ENCODE measurements at places on chromosomes 5 and 9.
A peak's percentile ranks its signal among the peaks of the same experiment; 100 is the strongest.

DNA sequence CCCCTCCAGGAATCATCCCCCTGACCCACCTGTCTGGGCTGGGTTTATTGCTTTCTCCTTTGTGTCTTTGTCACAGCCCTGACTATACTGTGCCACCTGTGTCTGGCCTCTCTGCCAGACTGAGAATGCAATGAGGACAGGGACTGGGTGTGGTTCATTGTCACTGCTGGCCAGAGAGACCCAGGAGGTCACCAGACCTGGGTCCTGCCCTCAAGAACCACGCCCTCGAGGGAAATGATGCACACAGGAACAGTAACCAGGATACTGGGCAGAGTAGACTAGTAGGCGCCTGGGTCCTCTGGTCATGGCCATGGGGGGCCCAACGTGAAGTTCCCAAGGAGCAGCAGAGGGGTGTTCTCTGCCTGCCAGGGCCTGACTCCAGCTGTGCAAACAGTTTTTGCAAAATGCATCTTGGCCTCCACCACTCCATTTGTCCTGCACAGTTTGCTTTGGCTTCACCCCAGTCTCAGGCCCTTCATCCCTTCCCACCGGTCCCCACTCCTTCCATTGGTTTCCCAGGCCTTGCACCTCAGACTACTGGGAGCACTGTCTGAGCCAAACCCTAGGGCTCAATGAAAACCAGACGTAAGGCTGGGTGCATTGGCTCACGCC, 17.8 kb downstream of the RGS3 start:
- no peak for DNase-seq

DNA sequence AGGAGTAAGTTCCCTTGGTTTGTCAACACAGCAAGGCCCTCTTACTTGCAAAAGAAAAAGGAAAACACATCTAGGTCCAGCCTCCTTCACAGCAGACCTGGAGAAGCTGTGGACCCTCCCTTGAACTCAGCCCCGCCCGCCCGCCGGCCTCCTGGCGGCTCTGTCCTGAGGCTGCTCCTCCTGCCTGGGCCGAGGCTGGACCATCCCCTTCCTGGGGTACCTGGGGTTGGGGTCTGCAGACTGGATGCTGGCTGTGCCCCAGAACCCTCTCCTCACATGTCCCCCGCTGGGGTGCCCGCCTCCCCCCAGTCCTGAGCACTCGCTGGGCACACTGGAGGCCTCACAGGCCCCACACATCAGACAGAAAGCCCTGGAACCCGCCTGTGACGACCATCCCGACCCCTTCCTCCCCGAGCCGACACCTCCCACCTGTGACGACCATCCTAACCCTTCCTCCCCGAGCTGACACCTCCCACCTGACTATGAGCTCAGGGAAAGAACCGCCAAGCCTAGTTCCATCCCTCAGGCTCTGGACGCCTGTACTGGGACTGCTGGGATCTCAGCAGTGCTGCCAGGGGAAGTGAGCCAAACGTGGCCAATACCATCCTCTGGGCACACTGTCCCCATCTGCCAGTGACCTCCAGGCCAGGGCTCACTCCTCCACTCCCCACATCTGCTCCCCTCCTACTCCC, 7.2 kb upstream of the TMEM210 start:
- no peak for DNase-seq

- no peak for DNase-seq
These were observed 26.0 kb downstream of the GAPT start for GRCh38 chr5:58517198-58517597.

DNA sequence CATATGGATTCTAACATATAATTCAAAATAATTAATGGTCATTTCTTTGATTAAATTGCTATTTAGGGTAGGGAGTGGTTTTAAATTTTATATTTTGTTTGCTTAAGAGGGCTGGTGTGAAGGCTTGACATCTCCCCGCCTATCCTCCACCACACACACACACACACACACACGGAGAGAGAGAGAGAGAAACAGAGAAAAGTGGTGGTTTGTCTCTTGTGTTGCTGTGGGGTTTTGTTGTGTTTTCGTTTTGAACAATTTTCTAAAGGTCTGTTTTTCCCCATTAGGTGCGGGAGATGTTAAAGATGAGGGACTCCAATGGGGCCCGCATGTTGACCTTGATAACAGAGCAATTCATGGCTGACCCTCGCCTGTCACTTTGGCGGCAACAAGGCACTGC, 161.9 kb downstream of the ZSWIM6 start:
- DNase-seq = no peak

- DNase-seq = no peak
These were observed 131.3 kb downstream of the FRMD3 start for GRCh38 chr9:83406921-83407320.

- DNase-seq = no peak
These were observed 332.7 kb downstream of the DIRAS2 start for GRCh38 chr9:90309809-90310520.

GRCh38 chr5:74579215-74579614, 61.3 kb downstream of the ENC1 start:
- peak; percentile 81 for DNase-seq

GRCh38 chr5:93606382-93606752, 23.3 kb downstream of the NR2F1 start:
- DNase-seq = no peak

- DNase-seq = peak; percentile 62
These were observed 19.0 kb downstream of the CMBL start for GRCh38 chr5:10288592-10289219.

DNA sequence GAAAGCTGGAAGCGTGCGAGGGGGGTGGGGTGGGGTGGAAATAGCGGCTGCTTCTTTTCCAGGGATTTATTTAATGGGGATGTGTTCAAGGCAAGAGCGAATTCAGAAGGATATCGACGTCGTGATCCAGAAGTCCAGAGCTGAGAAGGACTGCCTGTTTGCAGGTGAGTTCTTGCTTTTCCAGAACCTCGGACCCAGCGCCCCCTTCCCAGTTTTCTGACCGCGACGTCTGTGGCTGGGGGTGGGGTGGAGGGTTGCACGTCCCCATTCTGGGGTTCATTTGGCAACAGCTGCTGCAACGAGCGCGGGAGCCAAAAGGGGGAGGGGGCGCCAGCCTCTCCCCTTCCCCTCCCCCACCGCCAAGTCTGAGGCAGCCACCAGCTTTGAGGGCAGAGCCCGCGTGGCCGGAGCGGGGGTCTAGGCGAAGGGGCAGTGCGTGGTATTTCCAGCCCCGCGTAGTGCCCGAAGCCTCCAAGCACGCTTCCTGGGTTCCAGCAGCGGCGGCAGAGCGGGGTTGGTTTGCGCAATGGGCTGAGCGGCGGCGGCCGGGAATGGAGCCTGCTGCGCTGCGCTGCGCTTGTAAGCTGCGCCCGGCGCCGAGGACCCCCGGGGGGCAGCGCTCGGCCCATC, 701 bp downstream of the PARP8 start:
- DNase-seq = peak; percentile 64

DNA sequence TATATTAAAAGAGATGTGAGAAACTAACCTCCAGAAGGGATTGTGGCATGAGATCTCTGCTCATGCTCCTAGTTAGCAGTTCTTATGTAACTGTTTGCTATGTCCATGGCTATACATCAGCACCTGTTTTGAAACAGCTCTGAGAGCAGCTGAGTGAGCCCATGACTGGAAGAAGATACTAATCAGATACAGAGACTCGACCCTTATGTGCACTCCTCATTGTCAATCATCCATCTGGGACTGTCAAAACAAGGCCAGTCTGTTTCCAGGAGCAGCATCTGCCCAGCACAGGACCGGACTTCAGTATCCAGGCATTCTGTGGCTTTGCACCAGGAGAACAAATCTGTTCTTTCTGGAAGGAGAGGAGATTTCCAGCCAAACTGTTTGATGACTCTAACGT, 77.7 kb downstream of the EFNA5 start:
- DNase-seq = no peak

DNA sequence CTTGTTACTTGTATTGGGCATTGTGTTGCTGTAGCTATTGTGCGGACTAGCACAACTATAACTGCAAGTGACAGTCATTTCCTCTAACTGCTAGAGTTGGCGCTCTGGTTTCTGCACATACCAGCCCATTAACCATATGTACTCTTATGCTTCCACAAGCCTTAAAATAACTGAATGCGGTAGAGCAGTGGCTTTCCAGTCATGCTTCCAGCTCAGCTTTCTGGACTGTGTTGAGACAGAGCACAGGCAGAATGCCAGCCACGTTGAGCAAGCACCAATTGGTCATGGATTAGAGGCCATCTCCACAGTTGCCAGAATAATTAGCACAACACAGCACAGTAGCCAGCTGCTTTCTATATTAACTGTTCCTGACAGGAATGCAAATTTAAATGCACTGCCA, 12.2 kb downstream of the INVS start:
- DNase-seq = no peak

DNA sequence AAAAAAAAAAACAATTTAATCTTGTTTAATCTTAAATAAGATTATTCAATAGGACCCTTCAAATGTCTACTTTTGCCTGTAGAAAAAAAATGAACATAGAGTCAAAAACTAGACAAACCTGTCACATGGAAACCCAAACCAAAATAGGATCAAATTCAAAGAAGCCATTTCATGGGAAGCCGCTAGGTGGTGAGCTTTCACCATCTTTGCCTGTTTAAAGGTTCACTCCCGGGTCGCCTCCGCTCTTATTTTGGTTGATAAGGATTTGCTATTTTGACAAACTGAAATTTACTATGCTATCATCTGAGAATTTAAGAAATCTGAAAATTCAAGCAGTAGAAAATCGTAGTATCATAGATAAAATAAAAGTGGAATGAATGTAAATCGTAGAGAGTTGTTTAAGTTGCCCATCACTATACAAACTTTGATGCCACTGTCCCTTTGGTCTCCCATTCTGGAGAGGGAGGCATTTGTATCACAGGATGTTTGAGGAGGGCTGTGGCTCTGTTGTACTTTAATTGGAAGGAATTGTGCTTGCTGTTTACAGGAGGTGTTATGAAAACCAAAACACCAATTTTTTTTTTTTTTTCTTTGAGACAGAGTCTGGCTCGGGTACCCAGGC, 43.5 kb upstream of the DNAH5 start:
- DNase-seq = peak; percentile 40

DNA sequence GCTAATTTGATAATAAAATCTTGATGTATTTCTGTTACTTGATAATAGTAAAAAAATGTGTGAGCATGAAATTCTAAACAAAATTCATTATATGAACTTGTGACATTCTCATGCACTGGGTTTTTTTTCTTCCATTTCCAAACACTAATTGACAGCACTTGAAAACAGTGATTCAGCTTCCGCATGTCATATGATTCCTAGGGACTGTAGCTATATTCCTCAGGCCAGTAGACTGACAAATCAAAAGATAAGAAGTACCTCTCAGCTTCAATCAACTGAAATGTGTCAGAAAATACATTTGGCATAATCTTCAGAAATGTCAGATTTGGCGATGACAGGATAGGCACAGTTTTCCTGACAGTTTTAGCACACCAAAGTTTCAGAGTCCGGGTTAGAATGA, 52.5 kb downstream of the EFNA5 start:
- no peak for DNase-seq

DNA sequence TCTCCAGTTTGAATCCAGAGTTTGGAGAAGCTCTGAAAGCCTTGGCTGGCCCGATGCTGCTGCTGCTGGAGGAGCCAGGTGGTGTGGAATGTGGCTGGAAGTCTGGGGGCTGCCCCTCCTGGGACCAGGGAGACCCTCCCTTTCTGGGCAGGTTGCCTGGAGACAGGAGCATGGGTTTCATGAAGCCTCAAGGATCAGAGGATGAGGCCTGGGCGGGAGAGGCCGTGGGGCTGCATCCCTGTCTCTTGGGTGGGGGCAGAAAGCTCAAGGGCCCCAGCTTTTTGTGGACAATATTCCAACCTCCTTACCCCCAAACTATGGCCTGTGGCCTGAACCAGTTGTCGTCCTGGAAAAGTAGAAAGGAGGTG, 10.1 kb downstream of the FGF18 start:
- DNase-seq = no peak

DNA sequence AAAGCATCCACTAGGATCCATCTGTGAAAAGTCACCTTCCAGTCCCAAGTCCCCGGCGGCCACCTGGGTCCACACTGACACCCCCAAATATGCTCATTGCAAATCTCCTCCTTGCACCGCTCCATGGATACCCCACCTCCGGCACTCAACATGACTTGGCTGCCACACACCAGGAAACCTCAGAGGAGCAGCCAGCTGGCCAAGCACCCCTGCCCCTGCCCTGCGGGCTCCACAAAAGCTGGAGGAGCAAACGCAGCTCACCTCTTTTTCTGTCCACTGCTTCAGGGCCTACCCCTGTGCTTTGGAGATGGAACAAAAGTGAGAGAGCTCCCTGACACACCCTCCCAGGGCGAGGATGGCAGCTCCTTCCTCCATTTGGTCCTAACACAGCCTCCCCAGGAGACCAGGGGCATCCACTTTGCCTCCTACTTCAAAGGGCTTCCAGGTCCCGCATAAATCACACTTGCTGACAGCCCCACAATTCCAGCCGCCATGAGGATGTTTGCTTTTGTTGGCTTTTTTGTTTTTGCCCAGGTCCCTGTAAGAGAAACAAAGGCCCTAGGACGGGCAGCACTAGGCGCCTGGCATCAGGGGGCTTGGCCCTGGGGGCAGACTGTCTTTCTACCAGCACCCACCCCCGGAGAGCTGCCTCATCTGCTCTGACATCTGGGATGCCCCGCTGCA, 14.8 kb downstream of the ROR2 start:
- DNase-seq = no peak

- DNase-seq = no peak
These were observed 118.7 kb upstream of the NEK6 start for GRCh38 chr9:124139001-124139400.

DNA sequence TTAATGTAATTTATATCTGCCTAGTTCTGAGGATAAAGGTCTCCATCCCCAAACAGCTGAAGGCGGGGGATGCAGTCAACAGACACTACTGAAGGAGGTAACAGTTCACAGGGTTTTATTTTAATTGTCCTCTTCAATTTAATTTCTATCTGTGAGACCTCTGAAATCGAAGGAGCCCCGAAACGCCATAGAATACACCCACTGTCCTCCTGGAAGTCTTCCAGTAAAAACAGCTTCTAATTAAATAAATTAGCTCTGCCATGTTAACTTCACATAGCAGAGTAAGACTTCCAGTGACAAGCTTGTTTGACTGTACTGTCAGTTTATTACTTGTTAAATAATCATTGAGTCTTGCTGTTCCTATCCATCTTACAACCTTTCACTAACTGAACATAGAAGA, 193.5 kb downstream of the SEC61B start:
- DNase-seq = no peak

Measured in activated CD8-positive, alpha-beta T cell treated with anti-CD3 and anti-CD28 coated beads for 36 hours (primary cell).